ENCODE measurements at places on chromosomes 2 and 18. TPM values are rescaled to one million over a fixed set of nuclear protein-coding genes. Genes with fewer than 3 reads are reported as not detected.

GRCh38 chr2:88807237-88807962 is 115.9 kb downstream of the RPIA start:
- DNase-seq: no peak

DNA sequence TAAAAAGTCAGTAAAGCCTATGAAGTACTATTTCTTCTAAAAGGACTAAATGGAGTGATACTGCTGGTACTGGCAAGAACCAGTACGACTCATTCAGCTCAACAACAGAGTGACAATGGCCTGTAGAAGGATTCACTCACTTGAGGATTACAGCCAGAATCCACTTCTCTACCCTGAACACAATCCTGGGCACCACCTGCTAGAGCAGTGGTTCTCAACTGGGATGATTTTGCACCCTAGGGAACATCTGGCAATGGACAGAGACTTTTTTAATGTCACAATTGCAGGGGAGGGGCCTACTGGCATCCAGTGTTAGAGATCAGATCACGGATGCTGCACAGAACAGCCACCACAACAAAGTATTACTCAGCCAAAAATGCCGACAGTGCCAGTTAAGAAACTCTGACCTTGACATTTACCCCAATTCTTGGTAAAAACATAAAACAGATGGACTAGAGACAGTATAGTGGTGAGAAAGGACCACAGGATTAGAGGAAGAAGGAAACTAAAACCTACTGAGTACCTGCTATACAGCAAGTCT is 5.0 kb downstream of the SPIRE1 start:
- DNase-seq: peak; percentile 38

- peak; percentile 63 for DNase-seq
Measured at GRCh38 chr2:197306696-197307040, 3.9 kb downstream of the ANKRD44 start.

- no peak for DNase-seq
Measured at GRCh38 chr2:166695154-166695553, 193.1 kb upstream of the XIRP2 start.

DNA sequence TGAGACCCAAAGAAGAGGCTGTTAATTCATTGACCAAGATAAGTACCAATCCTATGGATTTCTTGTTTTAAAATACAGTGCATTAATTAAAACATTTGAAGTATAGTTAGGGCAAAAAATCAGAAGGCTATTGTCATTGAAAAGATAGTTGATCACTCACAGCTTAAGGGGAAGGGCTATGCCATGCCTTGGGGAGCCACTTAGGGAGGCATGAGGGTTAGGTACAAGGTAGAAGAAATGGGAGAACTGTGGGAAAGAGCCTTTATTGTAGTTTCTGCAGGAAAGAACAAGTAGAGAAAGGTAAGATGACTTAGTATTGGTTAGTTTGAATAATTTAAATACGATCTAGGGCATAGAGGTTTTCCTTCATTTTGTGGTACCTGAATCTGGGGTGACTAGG is 1285.5 kb upstream of the TMEFF2 start:
- no peak for DNase-seq

The CD28 gene
- total RNA-seq: 175 TPM

DNA sequence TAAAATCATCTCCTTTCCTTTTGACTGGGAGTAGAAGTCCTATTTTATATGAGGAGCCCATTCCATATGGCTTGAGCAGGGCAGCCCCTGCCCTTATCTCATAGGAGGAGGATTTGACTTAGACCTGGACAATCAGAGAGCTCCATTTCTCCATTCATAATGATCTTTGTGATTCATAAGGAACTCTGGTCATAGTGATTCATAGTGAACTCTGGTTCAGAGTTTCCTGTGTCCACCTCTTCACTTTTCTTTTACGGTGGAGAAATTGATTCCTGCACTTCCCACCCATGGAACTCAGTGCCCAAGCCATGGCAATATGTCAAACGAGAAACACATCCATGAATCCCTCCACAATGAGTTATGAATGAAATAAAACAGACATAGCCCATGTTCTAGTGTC is 12.8 kb upstream of the MYO3B start:
- no peak for DNase-seq

DNA sequence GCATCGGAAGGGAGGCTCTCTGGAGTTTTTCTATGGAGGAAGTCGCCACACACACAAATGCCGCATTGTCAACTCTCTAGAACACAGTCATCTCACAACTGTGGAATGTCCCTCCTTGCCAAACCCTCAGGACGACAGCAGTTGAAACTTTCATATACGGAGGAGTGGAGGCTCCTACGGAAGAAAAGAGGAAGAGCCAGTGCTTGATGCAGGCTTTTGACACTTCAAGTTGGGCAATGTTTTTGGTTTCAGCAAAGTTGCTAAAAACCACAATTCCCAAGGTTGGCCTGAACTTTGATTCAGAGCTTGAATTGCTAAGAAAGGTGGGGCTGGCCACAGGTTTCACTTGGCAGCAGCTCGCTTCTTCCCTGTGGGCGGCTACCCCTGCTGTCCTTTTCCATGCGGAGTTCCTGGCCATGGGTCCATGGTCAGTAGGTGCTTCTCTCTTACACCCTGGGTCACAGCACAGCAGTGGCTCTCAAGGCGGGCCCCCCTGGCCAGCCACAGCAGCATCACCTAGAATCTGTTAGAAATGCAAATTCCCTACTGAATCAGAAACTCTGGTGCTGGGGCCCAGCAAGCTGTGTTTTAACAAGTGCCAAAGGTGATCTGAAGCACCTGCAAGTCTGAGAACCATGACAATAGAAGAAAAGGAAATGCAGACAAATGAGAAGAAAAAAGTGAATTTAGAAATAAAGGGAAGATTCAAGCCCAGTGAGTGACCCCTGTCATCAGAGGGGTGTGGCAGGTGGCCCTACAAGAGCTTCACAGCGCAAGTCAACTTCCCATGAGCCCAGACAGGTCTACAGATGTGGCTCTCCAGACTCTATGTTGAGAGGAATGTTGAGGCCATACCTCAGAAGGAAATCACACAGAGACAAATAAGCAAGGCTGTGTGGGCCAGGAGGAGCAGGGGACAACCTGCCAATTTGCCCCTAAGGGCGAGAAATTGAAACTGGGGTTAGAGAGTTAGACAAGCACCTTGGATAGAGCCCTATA is 856.4 kb downstream of the RNF144A start:
- DNase-seq: peak; percentile 66

The ANKRD29 gene
- total RNA-seq: 0.21 TPM

The IFIH1 gene
- 36.8 TPM for total RNA-seq

DNA sequence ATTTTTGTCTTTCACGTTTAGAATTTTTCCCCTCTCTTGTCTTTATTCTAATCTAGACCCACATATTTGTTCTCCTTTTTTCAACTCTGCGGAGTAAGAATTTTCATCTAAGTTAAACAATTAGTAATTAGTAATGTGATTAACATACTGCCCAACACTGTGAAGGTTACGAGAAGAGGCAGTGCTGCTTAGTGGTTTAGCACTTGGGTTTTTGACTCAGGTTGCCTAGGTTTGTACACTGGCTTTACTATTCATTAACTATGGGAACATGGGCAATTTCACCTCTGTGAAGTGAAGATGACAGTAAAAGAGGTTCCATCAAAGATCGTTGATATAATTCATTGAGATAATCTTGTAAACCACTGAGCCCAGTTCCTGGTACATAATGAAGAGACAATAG is 82.2 kb upstream of the PNPT1 start:
- no peak for DNase-seq

The CLASP1 gene
- total RNA-seq: 56.8 TPM

- no peak for DNase-seq
Measured at GRCh38 chr2:160309585-160309984, 109.5 kb upstream of the ITGB6 start.

The UPP2 gene
- total RNA-seq: not detected

- DNase-seq: no peak
Measured at GRCh38 chr2:12852135-12852534, 135.4 kb downstream of the TRIB2 start.

DNA sequence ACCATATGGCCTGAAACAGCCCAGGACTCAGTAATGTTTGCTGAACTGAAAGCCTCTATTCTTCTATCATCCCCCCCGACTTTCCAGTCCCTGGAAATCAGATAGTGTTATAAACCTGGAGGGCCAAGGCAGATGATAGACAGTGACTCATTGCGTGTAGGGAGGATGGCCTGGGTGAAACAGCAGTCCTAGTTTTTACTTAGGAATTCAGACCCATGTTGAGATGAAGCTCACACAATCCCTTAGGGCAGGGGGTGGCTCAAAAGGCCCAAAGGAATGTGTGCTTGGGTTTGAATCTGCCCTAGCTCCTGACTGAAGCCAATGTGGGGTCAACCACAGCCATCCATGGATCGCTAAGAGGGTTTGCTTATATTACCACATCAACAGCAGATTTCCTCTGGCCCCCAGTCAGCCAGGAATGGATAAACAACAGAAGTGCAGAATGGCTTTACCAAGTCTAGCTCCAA is 43.9 kb upstream of the STPG4 start:
- no peak for DNase-seq

DNA sequence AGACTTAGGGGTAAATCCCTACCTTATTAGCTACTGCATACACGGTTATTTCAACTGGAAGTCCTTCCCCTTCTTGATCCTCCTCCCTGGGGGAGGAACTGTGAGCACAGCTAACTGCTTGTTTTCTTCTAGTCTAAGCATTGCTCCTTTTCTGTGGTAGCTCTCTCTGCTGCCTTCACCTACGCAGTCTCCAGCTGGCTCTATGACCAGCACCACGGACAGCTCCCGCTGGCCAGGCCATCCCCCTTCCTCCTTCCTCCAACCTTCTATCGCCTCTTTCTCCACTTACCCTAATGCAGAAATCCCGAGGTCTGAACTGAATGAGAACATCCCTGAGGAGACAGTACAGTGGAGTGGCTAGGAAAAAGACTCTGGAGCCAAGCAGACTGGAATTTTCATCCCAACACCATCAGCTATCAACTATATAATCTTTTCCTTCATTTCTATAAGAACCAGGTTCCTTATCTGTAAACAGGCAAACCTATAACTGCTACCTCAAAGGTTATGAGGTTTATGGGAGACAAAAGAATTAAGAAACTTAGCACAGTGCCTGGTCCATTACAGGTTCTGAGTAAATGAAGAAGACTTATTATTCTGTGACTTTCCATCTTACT is 4.7 kb upstream of the CFAP65 start:
- peak; percentile 58 for DNase-seq

The ELOA2 gene
- total RNA-seq: not detected

DNA sequence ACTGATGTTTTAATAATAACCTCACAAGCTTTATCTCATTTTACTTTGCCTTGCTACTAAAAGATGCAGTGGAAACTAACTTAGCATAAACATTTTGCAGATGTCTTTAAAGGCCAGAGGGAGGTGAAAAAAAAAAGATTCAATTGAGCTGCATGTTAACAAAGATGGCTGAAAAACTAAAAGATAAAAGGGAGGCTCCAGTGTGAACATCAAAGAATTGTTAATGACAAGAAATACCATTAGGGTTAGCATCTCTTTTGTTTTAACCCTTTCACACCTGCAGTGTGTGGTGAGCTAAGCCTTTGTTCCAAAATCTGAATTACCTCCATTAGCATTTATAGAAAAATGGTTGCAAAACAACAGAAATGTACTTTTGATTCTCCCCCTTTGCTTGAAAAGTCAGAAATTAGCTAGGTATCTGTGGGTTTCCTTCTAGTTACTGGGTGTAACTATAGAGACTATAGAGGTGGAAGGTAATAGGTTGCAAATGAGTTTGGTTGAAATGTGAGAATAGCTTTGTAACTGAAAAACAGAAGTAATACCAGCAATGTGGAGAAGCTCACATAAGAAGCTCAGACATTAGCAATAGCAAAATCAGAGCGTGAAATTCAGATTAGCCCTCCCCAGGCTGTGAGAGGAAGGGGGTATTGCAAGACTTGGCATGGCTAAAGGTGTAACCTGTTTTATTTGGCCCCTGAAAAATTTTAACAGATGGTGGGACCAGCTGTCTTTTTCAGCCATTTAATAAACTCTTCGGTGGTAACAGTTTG is 34.8 kb upstream of the SP5 start:
- no peak for DNase-seq

DNA sequence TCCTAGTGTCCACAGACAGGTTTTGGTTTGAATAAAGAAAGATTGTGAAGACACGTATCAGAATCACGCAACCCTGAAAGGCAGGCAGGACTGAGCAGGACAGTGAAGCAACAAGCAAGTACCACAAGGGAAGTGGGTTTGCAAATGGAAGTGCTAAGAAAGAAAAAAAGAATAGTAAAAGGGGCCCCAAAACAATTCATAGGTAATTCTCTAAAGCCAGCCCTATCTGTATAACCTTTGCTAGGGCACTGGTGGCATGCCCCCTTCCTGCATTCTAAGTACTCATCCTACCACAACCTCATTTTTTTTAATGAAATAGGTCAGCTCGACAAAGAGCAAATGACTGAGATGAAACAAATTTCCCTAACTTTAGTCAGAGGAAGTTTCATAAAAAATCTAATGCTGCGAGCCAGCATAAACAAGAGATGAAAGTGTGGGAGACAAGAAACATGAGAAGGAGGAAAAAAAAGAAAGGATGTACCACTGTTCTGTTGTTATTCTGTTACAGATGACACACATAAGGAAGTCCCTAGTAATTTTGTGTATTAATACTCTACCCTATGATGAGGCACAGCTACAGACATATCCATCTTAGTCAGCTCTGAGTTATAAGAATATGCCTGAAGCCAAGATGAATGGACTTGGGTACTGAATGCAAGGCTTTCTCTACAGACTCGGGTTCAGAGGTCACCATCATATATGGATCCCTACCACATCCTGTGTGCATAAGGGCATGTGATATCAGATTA is 32.2 kb downstream of the IKZF2 start:
- peak; percentile 45 for DNase-seq

GRCh38 chr2:77834360-77835002 is 312.3 kb upstream of the LRRTM4 start:
- no peak for DNase-seq

DNA sequence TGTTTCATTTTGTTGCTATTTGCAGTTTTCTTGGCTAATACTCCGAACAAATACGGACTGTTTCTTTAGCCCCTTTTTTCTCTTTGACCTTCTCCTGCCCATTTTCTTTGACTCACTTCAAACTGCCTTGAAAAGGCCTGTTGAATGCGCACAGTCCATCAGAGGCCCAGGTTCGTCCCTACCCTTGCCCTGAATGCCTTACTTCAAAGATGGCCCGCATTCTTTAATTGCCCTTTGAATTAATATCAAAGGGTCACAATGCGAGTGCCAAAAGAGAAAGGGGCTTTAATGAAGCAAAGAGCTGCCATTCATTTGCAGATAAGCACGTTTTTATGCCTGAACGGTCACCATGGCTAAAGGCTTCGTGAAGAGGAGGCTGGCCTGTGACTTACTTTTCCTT is 29.7 kb downstream of the PAX3 start:
- no peak for DNase-seq

GRCh38 chr18:34697891-34698290 is 12.2 kb upstream of the DTNA start:
- peak; percentile 18 for DNase-seq

DNA sequence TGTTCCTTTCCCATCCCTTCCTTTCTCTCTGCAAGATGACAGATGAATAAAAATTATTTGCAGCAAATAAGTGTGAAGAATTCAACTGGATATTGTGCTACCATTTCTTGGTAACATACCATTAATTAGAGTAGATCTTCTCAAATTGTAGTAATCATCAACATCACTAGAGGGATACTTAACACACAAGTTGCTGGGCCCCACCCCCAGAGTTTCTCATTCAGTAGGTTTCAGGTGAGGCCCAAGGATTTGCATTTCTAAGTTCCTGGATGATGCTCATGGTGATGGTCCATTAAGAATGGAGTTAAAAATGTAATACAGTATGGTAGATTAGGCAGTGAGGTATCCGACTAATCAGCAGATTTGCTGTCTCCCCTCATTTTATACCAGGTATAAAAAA is 594.0 kb downstream of the ERBB4 start:
- no peak for DNase-seq

The KCNE4 gene
- not detected for total RNA-seq

- DNase-seq: no peak
Measured at GRCh38 chr2:156562124-156562523, 125.9 kb downstream of the GPD2 start.

- no peak for DNase-seq
Measured at GRCh38 chr2:119647440-119648169, 31.4 kb upstream of the TMEM177 start.

All from activated CD4-positive, alpha-beta T cell treated with anti-CD3 and anti-CD28 coated beads for 36 hours (primary cell).